HT1080 (cell line): ENCODE measurements at places on chromosomes 7 and 10.

DNA sequence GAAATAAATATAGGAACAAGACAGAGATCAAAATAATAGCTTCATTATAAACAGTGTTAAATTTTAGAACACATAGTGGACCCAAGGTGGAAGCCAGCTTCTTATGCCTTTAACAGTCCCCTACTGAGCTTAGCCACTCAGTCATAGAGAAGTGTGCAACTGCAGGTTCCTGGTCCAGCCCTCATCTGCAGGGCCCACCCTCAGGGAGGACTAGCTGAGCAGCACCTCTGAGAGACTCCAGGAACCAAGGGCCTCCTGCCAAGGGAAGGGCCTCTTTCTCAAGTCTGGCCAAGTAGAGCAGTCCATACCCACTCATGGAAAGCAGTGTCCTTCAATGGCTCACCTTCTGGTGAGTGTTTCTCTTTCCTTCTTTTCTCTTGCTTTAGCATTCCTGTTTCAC is 173.7 kb upstream of the PRPS1L1 start:
- no peak for DNase-seq

DNA sequence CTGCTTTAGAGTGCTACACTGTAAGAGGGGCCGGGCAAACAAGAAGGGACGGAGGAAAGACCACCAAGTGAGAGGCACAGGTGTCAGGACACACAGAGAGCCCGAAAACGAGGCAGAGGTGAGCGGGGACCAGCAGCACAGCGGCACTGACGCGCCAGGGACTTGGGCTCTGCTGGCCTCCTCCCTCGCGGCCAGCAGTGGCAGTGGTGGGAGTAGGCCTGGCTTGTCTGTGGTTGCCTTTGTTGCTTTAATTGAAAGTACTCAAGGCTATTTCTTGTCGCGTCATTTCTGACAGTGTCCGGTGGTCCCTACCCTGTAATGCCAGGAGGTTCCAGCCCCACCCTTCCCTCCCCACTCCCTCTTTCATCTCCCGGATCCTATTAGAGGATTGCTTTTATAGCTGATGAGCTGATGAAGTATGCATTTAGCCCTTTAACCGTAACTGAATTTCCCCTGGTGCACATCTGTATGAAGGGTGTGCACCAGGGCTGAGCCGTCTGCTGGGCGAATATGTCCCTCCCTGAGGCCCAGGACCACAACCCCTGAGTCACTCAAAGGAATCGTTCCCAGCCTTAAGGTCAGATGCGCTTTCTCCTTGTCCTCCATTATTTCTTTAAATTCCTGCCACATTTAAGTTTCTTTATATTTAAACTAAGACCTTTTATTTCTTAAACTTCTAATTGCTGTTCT is 39.5 kb upstream of the FAM20C start:
- no peak for DNase-seq

GRCh38 chr10:132449051-132449810 is 52.2 kb downstream of the PWWP2B start:
- no peak for DNase-seq

GRCh38 chr10:25933653-25934608 is at the start of gene MYO3A:
Gene MYO3A, plus strand, starts transcription at chr10:25934229. Its CDS starts 17,882 bp downstream, at chr10:25952111.
- no peak for DNase-seq
